ENCODE measurements at places on chromosomes 6 and 20. TPM values are rescaled to one million over a fixed set of nuclear protein-coding genes. Genes with fewer than 3 reads are reported as not detected.

The WFDC2 gene
- not detected for total RNA-seq

The TREML2 gene
- 0.32 TPM for total RNA-seq

The TAF4 gene
- 11.4 TPM for total RNA-seq

- H3K4me1 ChIP-seq, result peaks cover 62% of the 10 kb centered on the region
- H3K27me3 ChIP-seq, result peaks cover 25% of the 10 kb centered on the region
- H3K27ac ChIP-seq, result peak within 1 kb of the TSS; percentile 62
- H3K4me3 ChIP-seq, result peak within 1 kb of the TSS; percentile 61
Measured at GRCh38 chr6:75205776-75206575, at the start of gene COL12A1. TSS of gene COL12A1 (minus strand) at chr6:75206053. CDS start at chr6:75202792, 3,261 bp downstream.

- peaks cover 26% of the 10 kb centered on the region for H3K27me3 ChIP-seq
- no peak overlapping the region for H3K4me3 ChIP-seq
- no peaks in the 10 kb centered on the region for H3K4me1 ChIP-seq
- DNase-seq, result no peak
Measured at GRCh38 chr20:63082939-63083735, 76.4 kb upstream of the BHLHE23 start.

DNA sequence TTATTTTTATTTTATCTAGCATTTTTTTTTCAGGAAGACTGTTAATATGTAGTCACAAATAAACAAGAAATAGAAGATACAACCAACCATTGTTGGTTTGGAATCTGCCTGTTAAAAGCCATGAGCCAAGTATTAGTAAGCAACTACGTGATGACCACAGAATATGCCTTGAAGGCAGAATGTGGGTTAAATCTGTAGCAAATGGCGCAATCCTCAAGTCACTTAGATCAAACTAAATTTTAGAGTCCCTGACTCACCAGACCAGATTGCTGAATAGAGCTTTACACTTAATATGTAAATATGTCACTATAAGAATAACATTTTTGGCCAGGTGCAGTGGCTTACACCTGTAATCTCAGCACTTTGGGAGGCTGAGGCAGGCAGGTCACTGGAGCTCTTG is 800.1 kb upstream of the CITED2 start:
- H3K27me3 ChIP-seq, result no peaks in the 10 kb centered on the region
- H3K27ac ChIP-seq, result no peak overlapping the region
- DNase-seq, result no peak
- no peak overlapping the region for H3K4me3 ChIP-seq

DNA sequence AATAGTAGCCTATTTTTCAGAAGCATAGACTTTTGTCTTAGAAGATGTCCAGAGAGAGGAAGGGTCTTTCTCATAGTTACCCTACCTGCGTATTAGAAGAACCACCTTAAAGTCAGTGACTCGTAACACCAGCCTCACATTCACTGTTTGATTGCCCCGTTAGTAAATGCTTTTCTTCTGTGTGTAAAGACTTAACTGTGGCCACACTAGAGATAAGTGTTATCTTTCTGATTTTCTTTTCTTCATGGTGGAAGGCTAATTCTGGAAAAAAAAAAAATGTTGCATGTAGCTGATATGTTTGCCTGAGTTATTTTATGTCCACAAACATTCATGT is 83.9 kb downstream of the SAMD3 start:
- no peaks in the 10 kb centered on the region for H3K4me1 ChIP-seq
- no peaks in the 10 kb centered on the region for H3K27me3 ChIP-seq
- DNase-seq, result no peak
- peaks cover 17% of the 10 kb centered on the region for H3K36me3 ChIP-seq

- no peak overlapping the region for H3K27ac ChIP-seq
- H3K27me3 ChIP-seq, result no peaks in the 10 kb centered on the region
- no peaks in the 10 kb centered on the region for H3K36me3 ChIP-seq
Measured at GRCh38 chr6:38215651-38216311, 396.3 kb downstream of the ZFAND3 start.

- no peak overlapping the region for H3K4me3 ChIP-seq
- H3K27me3 ChIP-seq, result no peaks in the 10 kb centered on the region
- no peaks in the 10 kb centered on the region for H3K36me3 ChIP-seq
- H3K4me1 ChIP-seq, result no peaks in the 10 kb centered on the region
Measured at GRCh38 chr20:17128206-17128605, 98.6 kb upstream of the PCSK2 start.
